Neural progenitor cell (in vitro differentiated cells): ENCODE measurements at places on chromosomes 1 and 21. TPM values are rescaled to one million over a fixed set of nuclear protein-coding genes. Genes with fewer than 3 reads are reported as not detected.

GRCh38 chr1:167635941-167636340, 5.9 kb downstream of the RCSD1 start:
- no peak overlapping the region for H3K27ac ChIP-seq
- H3K4me3 ChIP-seq, result no peak overlapping the region
- H3K4me1 ChIP-seq, result peaks cover 19% of the 10 kb centered on the region
- H3K36me3 ChIP-seq, result no peaks in the 10 kb centered on the region

The OR14K1 gene
- not detected in 2 replicates for total RNA-seq

DNA sequence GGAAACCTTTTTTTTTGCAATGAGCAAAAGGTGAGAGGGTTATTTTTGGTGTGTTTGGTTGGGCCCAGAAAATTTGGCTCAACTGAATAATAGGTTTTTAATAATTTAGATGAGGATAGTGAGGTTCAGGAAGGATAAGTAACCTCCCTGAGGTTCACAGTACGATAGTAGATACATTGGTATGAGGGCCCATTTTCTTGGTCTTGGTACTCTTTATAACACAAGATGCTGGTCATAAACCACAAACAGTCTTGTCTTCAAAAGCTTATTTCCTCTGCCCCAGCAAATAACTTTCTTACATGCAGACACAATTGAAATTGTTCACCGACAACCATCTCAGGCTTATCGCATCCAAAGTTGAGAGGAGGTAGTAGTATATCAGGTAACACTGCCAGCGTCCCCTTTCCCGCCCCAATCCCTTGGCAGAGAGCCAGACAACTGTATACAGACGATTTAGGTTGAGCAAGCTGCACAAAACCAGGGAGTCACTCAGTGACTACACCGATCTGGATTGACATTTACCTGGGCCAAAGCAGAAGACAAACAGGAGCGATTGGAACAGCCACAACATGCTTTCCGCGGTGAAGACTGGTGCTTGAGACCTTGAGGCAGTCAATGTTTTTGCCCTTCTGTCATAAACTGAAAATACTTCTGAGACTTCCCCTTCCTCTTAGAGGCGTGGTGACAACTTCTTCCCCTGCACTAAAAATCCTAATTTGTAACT, at the start of gene SLAMF6:
Gene SLAMF6 (minus strand): TSS at position 634 of the 724 bp plus-strand sequence. CDS start 63 bp downstream, at position 571.
- DNase-seq, result no peak
- no peak within 1 kb of the TSS for H3K4me3 ChIP-seq
- H3K36me3 ChIP-seq, result no peaks in the 10 kb centered on the region
- no peak within 1 kb of the TSS for H3K27ac ChIP-seq
- H3K4me1 ChIP-seq, result no peaks in the 10 kb centered on the region
- no peaks in the 10 kb centered on the region for H3K27me3 ChIP-seq

The PRAMEF17 gene
- not detected in 2 replicates for total RNA-seq

GRCh38 chr1:222654849-222655248, 37.0 kb downstream of the MIA3 start:
- no peaks in the 10 kb centered on the region for H3K4me1 ChIP-seq
- no peaks in the 10 kb centered on the region for H3K27me3 ChIP-seq
- H3K4me3 ChIP-seq, result no peak overlapping the region
- H3K36me3 ChIP-seq, result peaks cover 48% of the 10 kb centered on the region
- DNase-seq, result no peak

The TSSK3 gene
- total RNA-seq, result not detected in 2 replicates

DNA sequence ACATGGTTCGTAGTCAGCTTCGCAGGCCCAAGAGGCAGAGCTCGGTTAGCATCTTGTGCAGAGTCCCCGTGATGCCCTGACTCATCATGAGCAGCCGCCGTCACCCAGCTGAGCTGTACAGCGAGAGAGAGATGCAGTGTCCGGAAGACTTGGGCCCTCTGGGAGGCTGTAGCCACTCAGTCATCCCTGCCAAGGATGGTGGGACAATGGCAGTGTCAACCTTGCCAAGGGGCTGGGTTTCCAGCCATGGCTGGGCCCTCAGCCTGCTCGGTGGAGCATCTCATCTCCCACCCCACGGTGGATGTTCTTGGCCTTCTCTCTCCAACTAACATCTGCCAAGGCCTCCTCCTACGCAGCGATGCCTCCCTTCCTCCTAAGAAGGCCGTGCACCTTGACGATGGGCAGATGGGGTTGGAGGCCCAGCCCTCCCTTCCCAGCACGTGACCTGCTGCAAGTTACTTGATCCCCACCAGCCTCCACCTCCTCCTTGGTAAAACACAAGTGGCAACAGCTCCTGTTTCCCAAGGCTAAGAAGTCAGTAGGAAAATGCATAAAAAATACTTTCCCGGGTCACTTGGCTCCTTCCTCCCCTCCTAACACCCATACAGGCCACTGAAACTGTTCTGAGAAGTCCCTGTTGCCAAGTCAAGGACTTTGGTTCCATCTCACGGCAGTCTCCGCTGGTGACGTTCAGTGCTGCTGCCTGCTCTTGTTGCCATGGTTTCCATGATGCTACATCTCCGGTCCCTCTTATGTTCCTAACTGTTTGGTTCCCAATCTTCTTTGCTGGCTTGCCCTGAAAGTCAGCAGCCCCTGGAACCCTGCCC, 384.7 kb upstream of the VAMP3 start:
- H3K36me3 ChIP-seq, result no peaks in the 10 kb centered on the region
- DNase-seq, result no peak
- H3K27ac ChIP-seq, result no peak overlapping the region
- H3K27me3 ChIP-seq, result no peaks in the 10 kb centered on the region
- no peak overlapping the region for H3K4me3 ChIP-seq

DNA sequence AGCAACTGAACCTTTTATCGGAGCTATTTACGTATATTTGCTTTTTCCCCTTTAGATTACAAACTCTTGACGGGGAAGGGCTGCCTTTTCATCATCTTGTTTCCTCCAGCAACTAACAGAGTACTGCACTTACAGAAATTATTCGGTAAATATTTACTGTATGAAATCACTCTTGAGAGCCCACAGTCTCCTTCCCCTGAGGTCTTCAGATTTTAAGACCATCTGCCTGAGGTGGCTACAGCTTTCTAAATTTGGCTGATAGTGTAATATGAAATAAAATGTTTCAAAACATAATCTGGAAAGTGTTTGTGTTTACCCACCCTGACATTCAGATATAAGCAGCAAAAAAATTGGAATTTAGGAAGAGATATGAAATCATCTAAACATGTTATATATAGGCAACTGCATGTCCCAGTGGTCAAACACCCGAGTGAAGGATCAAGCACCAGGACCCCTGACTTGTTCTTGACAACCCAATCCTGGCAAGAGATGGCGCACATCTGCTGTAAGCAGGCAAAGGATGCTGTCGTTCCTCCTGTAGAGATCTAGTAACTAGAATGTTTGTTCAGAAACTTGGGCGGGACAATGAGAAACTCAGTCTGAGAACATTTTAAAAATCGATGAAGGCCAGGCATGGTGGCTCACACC, 60.9 kb downstream of the SIPA1L2 start:
- H3K27ac ChIP-seq, result no peak overlapping the region
- no peak overlapping the region for H3K4me3 ChIP-seq
- peaks cover 23% of the 10 kb centered on the region for H3K4me1 ChIP-seq
- no peaks in the 10 kb centered on the region for H3K27me3 ChIP-seq
- H3K36me3 ChIP-seq, result no peaks in the 10 kb centered on the region
- no peak for DNase-seq

The COL8A2 gene
- 0.06 TPM in 1 of 2 replicates, not detected in the other for total RNA-seq

GRCh38 chr1:113194846-113195830, 122.1 kb downstream of the LRIG2 start:
- H3K27ac ChIP-seq, result no peak overlapping the region
- peak; percentile 27 for DNase-seq
- peaks cover 6% of the 10 kb centered on the region for H3K4me1 ChIP-seq
- H3K27me3 ChIP-seq, result no peaks in the 10 kb centered on the region

- H3K27ac ChIP-seq, result no peak overlapping the region
- H3K4me1 ChIP-seq, result peaks cover 40% of the 10 kb centered on the region
- H3K36me3 ChIP-seq, result no peaks in the 10 kb centered on the region
- H3K4me3 ChIP-seq, result no peak overlapping the region
- DNase-seq, result no peak
These were observed 14.9 kb downstream of the UTP11 start for GRCh38 chr1:38027201-38028104.

The ADAMTSL4 gene
- total RNA-seq, result not detected in 2 replicates

DNA sequence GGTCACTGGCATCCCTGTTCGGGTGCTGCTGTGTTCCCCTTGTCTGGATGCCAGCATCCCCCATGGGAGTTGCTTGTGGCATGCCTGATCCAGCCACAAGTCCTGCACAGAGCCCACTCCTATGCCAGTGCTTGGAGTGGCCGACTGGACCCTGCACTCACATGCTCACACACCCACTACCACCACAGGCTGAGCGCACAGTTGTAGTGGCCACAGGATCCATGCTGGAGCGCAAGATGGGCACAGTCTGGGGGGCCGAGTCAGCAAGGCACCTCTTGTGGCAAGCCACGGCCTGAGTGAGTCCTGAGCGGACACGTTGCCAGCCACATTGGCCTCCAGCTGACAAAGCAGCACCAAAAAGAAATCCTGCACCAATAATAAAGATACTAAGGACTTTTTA, 661.6 kb upstream of the TMPRSS15 start:
- DNase-seq, result no peak
- no peak overlapping the region for H3K4me3 ChIP-seq
- H3K36me3 ChIP-seq, result no peaks in the 10 kb centered on the region
- no peaks in the 10 kb centered on the region for H3K4me1 ChIP-seq
- H3K27me3 ChIP-seq, result no peaks in the 10 kb centered on the region
